ENCODE measurements at places on chromosomes 12 and 14.

DNA sequence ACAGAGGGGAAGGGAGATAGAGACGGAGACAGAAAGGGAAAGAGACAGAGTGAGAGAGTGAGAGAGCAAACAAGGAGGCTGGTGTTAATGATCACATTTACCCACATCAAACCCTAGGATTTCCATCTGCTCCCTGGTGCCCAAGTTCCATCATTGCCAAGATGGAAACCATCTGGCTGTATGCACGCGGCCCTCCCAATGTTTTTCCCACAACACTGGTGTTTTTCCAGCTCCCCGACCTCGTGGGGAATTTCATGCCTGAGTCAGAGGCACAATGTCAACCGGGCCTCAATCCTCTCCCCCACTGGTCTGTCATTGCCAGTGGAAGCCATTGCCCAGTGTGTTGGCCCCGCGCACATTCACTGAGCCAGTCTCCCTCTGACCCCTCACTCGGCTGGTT, 19.9 kb upstream of the BDKRB2 start:
- DNase-seq = no peak

DNA sequence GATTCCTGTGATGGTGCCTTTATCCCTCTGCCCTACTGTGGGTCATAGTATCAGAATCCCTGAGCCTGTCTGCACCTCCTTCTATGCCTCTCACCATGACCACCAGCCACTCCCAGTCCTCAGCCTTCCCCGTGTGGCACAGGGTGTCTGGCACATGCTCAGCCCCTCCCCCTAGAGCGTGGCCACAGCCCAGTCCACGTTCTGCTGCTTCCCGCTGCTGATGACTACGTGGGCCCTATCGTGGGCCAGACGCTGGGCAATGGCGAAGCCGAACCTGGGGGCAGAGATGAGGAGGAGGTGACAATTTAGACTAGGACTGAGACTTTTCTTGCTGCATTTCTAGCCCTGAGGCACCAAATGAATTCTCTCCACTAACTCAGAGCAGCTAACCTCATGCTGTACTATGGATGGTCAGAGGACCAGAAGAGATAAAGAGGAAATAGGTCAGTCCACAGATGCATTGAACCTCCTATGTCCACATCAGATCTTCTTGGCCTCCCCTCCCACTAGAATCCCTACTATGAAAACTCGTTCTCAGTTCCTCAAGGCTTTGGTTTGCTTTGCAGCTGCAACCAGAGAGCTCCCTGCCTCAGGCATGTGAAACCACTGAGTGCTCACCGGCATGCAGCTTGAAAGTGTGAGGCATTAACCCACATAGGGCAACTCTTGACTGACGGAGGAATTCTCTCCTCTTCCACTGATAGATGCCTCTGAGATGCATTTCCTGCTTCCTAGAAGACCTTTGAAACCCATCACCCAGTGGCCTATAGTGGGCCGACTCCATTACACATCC, 126.3 kb upstream of the DHRS4 start:
- DNase-seq = no peak

- DNase-seq = no peak
Observed at GRCh38 chr12:41213648-41214047, 25.5 kb downstream of the PDZRN4 start.

DNA sequence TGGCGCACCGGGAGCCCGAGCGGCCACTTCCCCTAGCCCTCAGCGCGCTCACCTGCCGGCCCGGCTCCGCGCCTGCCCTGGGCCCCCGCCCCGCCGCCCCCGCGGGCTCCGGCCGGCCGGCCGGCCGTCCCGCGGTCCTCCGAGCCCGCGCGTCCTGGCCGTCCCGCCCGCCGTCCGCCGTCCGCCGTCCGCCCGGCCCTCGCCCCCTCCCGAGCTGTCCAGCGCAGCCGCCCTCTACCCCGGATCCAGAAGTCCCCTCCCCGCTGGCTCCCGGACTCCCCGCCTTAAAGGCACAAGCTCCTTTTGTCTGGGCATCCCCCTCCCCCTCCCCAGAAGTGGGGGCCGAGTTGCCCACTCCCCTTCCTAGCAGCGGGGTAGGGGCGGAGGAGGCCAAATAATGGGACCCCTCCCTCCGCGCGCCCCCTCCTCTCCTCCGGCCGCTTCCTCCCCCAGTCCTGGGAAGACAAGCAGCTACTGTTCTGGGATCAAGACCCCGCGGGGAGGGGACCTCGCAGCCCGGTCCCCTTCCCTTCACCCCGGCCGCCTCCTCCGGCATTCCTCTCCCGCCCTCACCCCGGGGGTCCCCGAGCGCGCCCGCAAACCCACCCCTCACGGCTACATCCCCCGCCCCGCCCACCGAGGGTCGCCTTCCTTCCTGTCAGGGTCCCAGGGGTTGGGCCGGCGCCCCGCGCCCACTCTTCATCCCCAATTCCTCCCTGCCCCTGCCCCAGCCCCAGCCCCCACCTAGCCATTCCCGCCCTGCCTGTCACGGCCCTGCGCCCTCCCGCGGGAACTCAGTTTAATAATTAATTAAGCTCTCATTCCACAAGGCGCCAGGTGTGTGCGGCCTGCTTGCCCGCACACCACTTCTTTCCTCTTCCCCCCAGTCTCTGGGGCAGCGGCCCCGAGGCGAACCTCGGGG, at the start of gene ADCY6:
ADCY6 (minus strand) TSS at position 236 of the 922 bp plus-strand sequence. CDS start 5,655 bp downstream, outside the sequence.
- no peak for DNase-seq

DNA sequence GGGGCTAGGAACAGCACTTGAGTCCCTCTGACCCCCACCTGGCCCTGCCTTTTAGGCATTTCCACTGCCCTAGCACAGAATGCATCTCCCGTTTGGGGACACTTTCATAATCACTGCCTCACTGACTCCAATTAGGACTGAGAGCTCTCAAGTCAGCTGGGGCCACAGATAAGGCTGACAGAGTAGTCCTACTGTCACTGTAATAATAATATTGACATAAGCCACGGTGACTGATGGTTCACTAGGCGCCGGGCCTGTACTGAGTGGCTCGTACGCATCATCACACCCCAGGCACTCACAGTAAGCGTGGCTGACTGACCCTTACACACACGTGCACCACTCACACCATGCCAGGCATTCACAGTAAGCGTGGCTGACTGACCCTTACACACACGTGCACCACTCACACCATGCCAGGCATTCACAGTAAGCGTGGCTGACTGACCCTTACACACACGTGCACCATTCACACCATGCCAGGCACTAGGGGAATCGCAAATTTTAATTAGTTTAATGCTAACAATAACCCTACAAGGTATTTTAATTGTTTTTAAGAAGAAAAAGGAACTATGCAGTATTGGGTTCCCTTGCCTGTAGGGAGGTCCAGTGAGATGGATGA, 87.7 kb downstream of the CHGA start:
- DNase-seq = no peak

GRCh38 chr12:7142809-7143465, 12.8 kb downstream of the CLSTN3 start:
- no peak for DNase-seq

- DNase-seq = no peak
Observed at GRCh38 chr14:104993808-104994591, 8.4 kb downstream of the CLBA1 start.

DNA sequence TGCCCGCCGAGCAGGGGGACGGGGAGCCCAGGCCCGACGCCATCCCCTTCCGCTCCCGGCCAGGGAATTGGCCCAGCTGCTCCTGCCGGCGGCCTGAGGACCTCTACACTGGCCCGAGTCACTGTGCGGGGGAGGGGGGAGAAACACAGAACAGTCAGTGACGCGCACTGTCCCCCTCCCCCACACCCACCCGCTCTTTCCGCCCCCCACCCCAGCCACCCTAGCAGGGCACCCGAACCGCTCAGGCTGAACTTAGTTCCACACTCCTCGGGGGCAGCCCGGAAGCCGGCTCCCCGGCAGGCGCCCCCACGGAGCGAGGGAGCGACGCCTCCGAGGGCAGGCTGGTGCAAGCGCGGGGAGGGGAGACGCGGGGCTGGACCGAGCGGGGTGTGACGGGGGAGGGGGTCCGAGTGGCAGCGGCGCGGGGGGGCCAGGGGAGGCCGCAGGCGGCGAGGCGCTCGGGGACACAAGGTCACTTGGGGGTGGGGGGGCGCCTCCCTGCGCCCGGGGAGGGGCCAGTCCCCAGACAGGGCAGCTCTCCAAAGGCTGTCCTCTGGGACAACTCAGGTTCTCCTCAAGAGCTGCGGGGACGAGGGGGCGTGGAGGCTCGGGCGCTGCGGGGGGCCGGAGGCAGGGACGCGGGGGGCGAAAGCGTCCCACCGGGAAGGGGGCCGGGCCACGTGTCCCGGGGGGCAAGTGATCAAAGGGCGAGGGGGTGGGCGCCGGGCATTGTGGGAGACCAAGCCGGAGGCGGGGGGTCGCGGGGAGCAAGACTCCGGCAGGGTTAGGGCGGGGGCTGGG, 648 bp downstream of the CHD4 start:
- DNase-seq = peak; percentile 64

GRCh38 chr14:96245710-96246538, 10.1 kb upstream of the BDKRB1 start:
- no peak for DNase-seq

GRCh38 chr12:31117203-31118011, 43.7 kb downstream of the DDX11 start:
- DNase-seq = peak; percentile 56

- no peak for DNase-seq
Observed at GRCh38 chr12:31215518-31216232, 110.3 kb downstream of the SINHCAF start.

DNA sequence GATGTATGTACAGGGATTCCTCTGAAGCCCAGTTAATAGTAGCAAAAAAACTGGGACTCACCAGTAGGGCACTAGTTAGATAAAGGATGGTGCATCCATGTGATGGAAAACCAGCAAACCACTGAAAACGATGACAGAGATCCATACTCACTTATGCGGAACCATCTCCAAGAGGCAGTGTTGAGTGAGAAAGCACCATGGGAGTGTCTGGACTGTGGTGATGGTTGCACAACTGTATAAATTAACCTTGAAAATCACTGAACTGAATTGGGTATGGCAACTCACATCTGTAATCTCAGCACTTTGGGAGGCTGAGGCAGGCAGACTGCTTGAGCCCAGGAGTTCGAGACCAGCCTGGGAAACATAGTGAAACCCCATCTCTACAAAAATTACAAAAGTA, 53.6 kb upstream of the ZFP36L1 start:
- no peak for DNase-seq

GRCh38 chr12:13099066-13099843, 4.2 kb downstream of the GSG1 start:
- no peak for DNase-seq

DNA sequence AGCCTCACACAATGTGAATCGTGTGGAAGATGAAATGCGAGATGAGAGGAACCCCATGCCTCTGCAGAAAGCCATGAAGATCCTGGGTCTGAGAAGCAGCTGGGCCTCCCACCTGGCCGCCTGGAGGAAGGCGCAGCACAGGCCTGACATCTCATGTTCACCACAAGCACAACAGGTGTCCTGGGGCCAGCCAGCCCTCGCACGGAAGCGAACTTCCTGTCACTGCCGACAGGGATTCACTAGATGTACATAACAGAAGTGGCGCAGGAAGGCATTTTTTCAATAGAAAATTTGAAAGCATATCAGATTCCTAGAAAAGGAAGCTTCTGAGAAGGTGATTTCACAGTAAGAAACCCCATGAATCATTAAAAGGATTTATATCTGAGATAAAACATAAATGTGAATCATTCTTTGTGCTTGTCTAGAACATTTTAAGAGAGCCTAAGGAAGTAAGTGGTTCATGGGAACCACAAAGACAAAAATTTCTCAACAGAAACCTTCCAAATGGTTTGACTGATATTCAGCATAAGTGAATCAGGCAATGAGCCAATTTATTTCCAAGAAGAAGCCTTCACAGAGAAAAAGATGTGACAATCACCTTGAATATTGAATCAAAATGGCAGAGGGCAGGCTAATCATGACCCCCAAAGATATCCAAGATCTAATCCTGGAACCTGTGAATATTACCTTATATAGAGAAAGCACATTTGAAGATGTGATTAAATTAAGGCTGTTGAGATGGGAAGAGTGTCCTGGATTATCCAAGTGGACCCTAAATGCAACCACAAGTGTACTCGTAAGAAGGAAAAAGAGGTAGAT, 311.9 kb downstream of the DUSP6 start:
- peak; percentile 45 for DNase-seq

- no peak for DNase-seq
Observed at GRCh38 chr12:87809916-87810315, 219.3 kb downstream of the C12orf50 start.

GRCh38 chr12:33676866-33677265, 237.2 kb upstream of the SYT10 start:
- DNase-seq = no peak

GRCh38 chr12:92122941-92123779, 22.5 kb downstream of the BTG1 start:
- no peak for DNase-seq

GRCh38 chr14:70619708-70620107, 19.3 kb upstream of the MED6 start:
- no peak for DNase-seq

GRCh38 chr12:123061441-123062205, 81.1 kb downstream of the ARL6IP4 start:
- no peak for DNase-seq

GRCh38 chr12:54429014-54429471, 10.0 kb upstream of the ITGA5 start:
- DNase-seq = no peak

DNA sequence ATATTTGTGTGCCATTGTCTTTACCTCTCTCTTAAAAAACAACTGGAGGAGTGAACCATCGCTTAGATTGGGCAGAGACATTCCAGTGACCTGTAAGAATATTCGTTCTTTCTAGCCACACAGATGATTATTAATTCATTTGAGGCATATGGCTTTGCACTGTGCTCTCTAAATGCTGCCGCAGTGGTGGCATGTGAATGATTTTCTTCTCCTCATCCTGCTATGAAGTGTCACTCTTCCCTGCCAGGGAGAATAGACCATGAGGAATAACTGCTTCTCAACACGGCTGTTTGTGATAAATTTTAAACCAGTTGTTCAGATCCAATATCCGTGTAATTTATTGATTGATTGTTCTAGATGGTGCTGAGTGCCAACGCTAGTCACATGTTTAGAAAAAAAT, 225.3 kb downstream of the CNTN1 start:
- DNase-seq = no peak

GRCh38 chr14:59067127-59067894, 121.2 kb upstream of the DAAM1 start:
- no peak for DNase-seq

GRCh38 chr12:953776-954175, 4.3 kb upstream of the RAD52 start:
- no peak for DNase-seq

DNA sequence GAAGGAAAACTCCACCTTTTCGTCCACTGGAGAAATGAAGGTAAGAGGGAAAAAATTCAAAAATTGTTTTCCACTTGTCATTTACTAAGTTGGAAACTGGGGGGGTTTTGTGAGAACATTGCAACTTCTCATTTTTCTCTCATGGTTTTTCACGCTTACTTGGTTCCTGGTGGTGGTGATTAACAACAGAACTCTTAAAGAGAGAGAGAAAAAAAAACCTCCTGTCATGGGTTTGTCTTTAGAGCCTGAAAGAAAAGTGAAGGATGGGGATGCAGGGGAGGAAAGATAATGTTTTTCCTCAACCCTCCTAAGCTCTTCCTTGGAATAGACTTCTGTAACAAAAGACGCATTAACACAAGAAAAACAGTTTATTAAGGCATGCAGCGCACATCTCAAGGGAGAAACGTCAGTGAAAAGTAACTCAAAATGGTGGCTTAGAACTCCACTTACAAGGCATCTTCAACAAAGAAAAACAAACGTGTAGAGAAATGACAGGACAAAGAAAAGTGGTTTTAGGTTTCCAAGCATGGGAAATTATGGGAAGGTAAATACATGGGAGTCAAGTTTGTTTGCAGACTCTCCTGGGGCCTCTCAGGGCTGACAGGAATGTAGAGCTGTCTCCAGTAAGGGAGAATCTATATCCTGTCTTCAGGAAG, 81.9 kb upstream of the ATF7IP start:
- no peak for DNase-seq

GRCh38 chr14:98592611-98593170, 679.3 kb downstream of the BCL11B start:
- DNase-seq = no peak
